CD4-positive, alpha-beta T cell treated with Interleukin-21 for 1 hour (primary cell): ENCODE measurements at places on chromosomes 5 and 9.

DNA sequence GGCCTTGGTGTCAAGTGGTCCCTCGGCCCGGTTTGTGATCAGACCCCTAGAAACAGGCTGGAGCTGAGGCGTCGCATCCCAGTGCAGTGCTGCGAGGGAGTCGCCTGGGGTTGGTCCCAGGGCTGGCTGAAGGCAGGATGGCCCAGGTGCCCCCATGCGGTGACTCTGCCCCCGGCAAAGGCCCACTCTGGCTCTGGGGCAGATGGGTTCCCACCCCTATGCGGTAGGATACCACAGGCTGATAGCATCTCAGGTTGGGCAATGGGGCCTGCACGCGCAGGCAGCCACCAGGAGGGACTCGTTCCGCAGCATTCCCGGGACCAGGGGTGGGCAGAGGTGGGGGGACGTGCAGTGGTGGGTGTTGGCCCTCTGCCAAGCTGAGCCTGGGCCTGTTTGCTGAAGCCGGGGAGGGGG lies 86.0 kb downstream of the RXRA start:
- no peak for DNase-seq

DNA sequence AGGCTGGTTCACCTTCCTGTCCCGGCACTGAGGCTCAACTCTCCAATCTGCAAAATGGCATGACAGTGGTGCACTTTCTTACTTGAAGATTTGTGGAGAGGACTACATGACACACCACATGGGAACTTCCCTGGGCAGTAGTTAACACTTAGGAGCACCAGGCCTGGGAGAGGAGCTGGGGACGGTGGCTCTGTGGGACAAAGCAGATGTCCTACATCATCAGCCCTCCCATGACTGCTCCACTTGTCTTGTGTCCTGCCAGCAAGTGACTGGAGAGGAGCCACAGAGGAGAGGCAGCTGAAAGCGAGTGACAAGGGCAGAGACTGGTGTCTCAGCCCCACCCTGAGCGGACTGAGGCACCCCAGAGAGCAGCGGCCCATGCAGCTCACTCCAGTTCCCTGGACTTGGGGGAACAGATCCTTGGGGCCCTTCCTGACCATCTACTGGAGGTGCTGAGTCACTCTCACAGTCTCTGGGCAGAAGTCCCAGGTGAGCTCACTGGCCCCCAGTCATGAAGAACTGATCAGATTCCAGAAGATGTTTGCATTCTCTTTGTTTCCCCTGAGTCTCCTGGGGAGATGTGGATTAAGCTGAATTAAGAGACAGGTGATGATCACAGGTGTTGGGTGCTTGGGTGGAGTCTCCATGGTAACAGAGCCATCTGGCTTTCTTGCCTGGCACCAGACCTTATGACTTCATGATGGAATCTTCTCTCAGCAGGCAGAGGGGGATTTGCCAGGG lies 13.2 kb upstream of the SLC25A48 start:
- DNase-seq: no peak

- DNase-seq: no peak
Observed at GRCh38 chr5:124524552-124525232, 221.7 kb downstream of the ZNF608 start.

DNA sequence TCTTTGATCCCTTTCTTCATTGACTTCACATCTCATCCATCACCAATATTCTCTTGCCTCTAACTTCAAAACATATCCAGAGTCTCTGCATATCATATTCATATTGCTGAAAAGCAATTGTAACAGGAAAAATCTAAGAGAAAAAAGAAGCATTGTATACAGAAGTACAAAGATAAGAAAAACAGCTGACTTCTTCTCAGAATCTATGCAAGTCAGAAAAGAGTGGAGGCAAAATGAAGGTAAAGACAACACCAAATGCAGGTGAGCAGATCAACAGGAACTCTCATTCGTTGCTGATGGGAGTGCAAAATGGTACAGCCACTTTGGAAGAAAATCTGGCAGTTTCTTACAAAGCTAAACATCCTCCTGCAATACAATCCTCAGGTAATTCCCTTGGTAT lies 155.6 kb downstream of the PHF2 start:
- no peak for DNase-seq

GRCh38 chr9:93902051-93902779 lies 52.9 kb downstream of the BARX1 start:
- no peak for DNase-seq

- DNase-seq: peak; percentile 47
Observed at GRCh38 chr5:6820851-6821479, 107.7 kb downstream of the TENT4A start.

DNA sequence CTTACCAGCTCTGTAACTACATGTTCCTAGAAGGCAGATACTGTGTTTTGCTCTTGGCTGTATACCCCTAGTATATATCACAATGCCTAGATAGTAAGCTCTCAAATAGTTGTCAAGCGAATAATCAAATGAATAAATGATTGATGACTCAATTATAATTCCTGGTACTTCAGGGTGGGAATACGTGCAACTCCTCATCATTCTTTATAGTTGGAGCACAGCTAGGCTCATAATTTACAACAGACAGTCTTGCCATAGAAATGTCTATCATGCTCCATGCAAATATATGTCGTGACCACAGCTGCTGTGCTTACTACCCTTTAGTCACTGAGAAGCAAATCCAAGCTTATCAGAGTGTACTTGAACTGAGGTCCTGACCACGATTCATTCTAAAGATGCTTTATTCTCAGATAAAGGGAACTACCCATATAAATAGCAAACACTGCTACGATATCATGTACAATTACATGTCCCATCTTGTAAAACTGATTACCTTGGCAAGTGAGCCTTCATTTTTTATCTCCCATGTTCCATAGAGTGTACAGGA lies 52.1 kb downstream of the STRBP start:
- DNase-seq: no peak

- no peak for DNase-seq
Observed at GRCh38 chr9:97319395-97319794, 11.9 kb downstream of the CCDC180 start.

DNA sequence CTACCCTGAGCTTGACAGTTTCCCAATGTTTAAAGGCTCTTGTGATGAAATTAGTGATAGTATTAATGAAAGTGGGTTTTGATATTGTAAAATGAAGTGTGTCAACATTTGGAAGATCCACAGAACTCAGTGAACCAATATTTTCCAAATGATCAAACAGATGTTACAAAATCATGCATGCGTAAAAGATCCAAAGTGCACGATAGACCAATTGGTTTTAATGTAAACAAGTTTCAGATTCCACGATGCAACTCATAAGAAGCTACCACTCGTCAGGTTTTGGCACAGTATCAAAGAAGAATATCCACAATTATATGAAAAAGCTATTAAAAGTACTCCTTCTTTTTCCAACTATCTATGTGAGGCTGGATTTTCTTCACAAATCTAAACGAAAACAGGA lies 82.3 kb downstream of the SLC38A9 start:
- no peak for DNase-seq

GRCh38 chr5:136194576-136194975 lies 1.6 kb upstream of the SMIM32 start:
- DNase-seq: no peak

GRCh38 chr9:107219486-107220077 lies 63.5 kb upstream of the RAD23B start:
- no peak for DNase-seq

DNA sequence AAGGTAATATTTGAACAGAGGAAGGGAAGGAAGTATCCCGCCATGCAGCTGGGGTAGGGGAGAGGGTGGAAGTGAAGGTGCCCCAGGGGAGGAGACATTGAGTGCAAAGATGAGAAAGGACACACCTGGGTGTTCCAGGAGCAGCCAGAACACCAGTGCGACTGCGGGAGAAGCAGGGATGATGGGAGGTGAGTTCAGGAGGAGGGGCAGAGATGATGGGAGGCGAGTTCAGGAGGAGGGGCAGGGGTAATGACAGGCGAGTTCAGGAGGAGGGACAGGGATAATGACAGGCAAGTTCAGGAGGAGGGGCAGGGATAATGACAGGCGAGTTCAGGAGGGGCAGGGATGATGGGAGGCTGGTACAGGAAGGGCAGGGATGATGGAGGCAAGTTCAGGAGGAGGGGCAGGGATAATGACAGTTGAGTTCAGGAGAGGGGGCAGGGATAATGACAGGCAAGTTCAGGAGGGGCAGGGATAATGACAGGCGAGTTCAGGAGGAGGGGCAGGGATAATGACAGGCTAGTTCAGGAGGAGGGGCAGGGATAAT lies 17.2 kb upstream of the SPOCK1 start:
- DNase-seq: no peak

DNA sequence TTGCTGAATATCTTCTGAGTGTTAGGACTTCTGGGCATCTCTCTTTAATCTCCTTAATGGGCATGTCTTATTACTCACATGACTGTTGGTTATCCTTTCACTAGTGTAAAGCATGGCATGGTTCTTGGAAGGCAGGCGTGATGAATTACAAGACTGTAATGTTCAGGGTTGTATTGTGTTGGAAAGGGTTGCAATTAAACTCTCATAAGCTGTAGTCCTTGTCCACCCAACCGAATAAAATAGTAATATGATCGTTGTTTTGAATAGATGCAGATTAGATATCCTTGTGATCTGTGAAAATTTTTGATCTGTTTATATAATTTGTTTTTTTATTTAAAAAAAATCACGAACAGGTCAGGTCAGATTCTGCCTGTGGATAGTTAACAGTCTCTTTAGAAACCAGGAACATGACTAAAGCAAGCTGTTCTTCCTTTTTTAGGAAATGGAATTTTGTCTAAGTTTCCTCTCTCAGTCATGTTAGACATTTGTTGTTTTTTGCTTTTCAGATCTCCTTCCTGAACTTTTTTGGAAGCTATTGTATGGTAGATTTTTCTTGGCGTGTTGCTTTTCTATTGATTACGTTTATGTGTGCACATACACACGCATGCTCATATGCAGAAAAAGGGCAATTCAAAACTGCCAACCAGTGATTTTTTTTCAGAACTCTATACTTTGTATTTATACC lies 121.8 kb downstream of the ARHGEF28 start:
- no peak for DNase-seq

DNA sequence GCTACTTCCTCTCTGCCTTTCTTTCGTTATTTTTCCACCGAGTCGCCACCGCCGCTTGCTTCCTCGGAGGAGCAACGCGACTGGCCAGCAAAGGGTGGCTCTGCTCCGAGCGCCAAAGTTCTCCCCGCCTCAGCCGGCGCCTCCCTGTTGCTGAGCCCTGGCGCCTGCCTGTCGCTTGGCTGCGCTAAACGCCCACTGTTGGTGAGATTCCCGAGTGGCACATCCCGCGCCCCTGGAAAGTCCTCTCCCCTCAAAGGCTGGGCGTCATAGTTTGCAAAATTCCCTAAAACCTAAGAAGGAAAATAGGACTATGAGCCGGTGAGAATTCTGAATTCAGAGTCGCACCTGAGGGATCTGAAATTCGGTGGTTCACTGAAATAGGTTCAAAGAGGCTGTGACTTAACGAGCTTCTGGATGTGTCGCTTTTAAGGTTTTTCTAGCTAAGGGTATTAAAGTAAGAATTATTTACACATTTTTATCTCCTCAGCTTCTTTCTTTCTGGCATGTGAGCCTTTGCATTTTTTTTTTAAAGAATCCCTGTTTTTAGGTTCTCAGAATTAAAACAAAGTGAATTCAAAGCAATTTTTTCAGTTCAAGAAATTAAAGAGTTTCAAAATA lies at the start of gene GRIN3A:
GRIN3A (minus strand) TSS at position 82 of the 618 bp plus-strand sequence. CDS start 668 bp downstream, outside the sequence.
- no peak for DNase-seq

- DNase-seq: peak; percentile 66
Observed at GRCh38 chr9:4596165-4596922, 65.8 kb upstream of the PLPP6 start.

DNA sequence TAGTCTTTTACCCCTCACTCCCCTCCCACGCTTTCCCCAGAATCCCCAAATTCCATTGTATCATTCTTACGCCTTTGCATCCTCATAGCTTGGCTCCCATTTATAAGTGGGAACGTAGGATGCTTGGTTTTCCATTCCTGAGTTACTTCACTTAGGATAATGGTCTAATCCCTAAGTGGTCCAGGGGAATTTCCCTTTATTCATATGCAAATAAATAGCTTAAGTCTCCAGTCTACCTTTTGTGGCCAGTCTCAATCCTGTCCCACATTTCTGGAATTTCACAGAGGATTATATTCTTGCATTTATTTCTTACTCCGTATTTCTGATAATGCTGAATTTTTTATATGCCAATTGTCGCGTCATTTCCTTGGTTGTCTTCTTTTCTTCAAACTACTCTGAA lies 245.6 kb upstream of the DAB2 start:
- no peak for DNase-seq

- DNase-seq: peak; percentile 94
Observed at GRCh38 chr5:42994555-42995359, 45.4 kb downstream of the ANXA2R start.

- DNase-seq: peak; percentile 22
Observed at GRCh38 chr5:143606043-143606752, 202.7 kb upstream of the NR3C1 start.

- DNase-seq: no peak
Observed at GRCh38 chr5:77180167-77181081, 30.1 kb upstream of the PDE8B start.

GRCh38 chr9:131094622-131095021 lies 1.7 kb upstream of the AIF1L start:
- DNase-seq: no peak

DNA sequence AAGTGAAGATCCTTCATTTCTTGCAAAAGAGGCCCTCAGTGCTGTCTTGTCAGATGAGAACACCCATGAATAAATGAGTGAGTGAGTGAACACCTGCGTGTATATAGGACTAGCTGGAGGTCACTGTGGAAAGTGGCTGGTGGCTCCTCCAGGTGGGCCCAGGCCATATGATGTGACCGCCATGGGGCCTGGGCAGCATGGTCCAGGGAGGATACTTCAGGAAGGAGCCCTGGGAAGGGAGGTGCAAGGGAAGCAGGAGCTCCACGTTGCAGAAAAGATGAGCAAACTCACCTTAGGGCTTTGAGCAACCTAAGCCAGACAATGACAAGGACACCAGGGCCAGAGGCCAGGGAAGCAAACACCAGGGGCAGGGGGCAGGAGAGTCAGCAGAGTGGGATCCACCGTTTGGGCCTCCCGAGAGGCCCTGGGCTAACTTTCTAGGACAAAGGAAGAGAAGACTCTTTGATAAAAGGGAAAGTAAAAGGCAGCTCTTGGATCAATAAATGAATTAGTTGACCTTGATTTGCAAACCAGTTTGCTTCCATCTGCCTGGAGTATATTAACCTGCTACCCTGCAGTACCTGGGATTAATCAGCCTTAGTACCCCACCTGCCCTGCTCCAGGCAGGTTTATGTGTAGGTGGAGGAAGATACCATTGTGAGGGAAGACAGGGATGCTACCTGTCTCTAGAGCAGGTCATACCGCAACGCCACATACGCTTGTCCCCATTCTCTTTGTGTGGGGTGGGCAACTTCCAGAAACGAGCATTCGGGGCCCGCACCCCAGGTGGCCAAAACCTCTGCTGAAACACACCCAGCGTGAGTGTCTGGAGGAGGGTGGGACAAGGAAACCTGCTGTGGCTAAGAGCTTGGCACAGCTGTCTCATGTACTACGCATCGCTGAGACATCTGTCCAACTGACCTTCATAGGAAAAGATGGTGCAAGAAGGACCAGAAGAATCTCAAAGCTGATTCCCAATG lies 51.4 kb upstream of the OLFM1 start:
- DNase-seq: no peak

DNA sequence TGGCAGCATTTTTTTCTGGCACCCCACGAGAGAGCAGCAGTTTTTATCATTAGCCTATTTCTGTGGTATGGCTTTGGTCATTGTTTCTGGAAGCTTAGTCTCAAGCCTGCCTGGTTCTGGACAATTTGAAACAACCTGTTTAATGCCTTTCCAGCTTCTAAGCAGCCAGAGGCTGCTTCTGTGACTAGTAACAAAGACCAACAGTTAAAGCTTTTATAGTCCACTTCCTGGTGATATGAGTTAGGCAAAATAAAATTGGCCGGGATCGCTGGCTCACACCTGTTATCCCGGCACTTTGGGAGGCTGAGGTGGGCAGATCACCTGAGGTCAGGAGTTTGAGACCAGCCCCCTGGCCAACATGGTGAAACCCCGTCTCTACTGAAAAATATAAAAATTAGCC lies 24.0 kb downstream of the LYRM7 start:
- no peak for DNase-seq
